Activated CD8-positive, alpha-beta memory T cell treated with anti-CD3 and anti-CD28 coated beads, Interleukin-2, amount 10 ng/mL, durations not matched to agents 7 days and 5 days (primary cell): ENCODE measurements at places on chromosomes 12 and 14.
A peak's percentile ranks its signal among the peaks of the same experiment; 100 is the strongest.

GRCh38 chr12:72296389-72296788 lies 24.2 kb downstream of the TRHDE start:
- DNase-seq, result no peak

DNA sequence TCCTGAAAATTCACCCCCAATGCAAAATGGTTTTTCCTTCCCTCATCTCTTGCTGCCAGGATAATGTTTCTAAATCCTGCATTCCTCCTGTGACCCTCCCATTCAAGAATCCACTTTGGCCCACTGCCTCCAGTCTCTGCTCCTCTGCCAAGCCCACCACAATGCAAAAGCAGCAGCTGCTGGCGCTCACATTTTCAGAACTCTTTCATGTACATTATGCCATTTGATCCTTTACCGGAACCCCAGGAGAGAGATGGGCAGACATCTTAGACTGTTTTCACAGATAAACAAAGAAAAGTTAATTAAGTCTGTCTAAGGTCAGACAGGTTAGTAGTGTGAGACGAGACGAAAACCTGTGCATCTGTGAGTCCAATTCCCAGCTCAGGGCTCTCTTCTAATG lies 12.9 kb downstream of the LRIG3 start:
- DNase-seq, result no peak

- no peak for DNase-seq
Measured at GRCh38 chr14:35284506-35284905, 7.7 kb upstream of the PSMA6 start.

GRCh38 chr12:57049890-57050289 lies at the start of gene MYO1A:
MYO1A (minus strand) TSS chr12:57050129; CDS start chr12:57048323, 1,806 bp downstream.
- DNase-seq, result no peak

- DNase-seq, result no peak
Measured at GRCh38 chr14:65946494-65946893, 534.0 kb downstream of the FUT8 start.

GRCh38 chr14:71301611-71302010 lies 394.4 kb downstream of the PCNX1 start:
- DNase-seq, result no peak

DNA sequence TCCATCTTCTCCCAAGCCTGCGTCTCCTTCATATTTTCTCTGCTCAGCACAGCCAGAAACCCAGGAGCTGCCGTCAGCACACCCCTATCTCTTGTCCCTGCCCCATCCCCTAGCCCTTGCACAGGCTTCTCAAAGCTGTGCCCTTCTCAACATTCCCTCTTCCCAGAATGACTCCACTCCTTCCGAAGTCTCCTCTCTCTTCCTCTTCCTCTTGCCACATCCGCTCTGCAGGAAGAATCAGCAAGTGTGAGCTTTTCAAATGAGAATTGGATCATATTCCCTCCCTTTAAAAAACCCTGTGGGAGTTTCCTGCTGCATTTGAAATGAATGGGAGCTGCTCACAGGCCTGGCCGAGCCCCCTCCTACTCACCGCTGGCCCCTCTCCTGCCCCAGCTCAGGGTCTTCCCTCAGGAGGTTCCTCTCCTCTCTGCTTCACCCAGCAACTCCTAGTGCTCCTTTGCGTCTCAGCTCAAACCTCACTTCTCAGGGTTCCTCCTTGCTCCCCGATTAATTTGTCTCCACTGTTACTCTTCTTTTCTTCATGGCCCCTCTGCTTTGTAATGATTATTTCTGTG lies 528.5 kb upstream of the CCDC196 start:
- no peak for DNase-seq

GRCh38 chr14:32561520-32561919 lies 232.4 kb downstream of the AKAP6 start:
- DNase-seq, result no peak

DNA sequence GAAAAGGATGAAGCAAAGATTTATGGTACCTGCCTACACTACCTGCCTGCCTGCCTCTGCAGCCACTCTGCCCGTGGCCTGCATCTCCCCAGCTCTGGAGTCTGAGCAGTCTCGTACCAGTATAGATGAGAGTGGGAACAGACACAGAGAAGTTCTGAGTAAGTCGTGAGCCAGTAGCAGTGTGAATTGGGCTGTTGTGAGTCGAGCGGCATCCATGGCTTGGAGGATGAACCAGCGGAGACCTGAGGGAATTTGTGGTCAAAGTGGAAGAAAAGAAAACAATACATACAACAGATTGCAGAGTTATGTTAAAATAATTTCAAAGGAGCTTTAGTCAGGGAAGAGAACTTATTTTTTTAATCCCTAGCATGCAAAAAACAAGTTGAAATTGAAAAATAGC lies 25.3 kb downstream of the C2CD5 start:
- DNase-seq, result no peak

- no peak for DNase-seq
Measured at GRCh38 chr12:43696154-43696553, 62.4 kb downstream of the PUS7L start.

DNA sequence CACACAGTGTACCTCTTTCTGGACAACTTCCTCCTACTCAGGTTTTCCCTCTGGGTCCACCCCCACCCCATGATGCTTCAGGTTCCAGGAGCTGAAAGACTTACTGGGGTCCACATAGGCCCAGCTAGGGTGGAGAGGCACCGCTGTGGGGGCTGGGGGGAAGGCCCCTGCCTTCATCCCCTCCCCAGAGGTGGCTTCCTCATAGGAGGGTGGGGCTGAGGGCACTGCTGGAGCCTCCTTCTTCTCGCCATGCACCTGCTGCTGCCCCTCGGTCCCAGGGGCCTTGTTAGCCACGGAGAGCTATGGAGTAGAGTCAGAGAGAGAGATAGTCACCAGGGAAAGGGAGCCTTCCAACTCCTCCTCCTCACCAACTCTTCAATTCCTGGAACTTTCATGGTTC lies 2.7 kb downstream of the FAIM2 start:
- no peak for DNase-seq

- no peak for DNase-seq
Measured at GRCh38 chr12:2151391-2151790, 98.6 kb downstream of the CACNA1C start.

DNA sequence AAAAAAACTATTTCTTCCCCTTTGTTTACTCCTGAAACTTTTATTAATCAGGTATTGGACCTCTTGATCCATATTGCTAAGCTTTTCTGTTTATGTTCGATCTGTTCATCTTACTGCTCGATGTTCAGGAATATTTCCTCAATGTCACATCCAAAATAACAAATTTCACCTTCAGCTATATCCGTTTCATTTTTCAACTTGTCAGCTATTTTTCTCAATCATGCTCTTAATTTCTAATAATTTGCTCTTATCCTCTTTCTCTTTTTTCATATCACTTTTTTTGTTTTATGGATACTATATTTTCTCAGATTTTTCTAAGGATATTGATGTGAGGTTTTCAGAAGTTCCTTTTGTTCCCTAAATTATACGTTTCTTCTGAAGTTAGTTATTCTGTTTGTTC lies 29.8 kb downstream of the SLC38A4 start:
- no peak for DNase-seq

- DNase-seq, result no peak
Measured at GRCh38 chr12:116414891-116415290, 137.4 kb upstream of the MED13L start.

GRCh38 chr14:22776215-22776614 lies 9.7 kb downstream of the OXA1L start:
- no peak for DNase-seq

DNA sequence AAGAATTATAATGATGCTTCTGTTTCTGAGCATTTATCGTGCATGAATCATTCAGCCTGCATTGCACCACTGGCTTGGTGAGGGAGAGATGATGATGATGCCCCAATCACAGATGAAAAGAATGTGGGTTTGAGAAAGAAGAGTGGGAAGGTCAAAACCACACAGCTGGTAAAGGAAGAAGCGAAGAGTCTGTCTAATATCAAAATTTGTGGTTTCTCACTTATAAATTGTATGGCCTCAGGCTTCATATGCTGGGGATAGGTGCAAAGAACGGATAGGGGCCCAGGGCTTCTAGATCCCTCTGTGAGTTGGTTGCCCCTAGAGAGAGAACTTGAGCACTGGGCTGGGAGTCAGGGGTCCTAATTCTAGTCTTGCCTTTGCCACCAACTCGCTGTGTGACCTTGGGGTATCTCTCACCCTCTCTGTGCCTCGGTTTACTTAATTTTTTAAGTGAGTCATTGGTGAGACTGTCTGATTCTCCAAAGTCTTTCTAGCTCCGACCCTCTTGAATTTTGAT lies 2.2 kb downstream of the OASL start:
- peak; percentile 62 for DNase-seq

DNA sequence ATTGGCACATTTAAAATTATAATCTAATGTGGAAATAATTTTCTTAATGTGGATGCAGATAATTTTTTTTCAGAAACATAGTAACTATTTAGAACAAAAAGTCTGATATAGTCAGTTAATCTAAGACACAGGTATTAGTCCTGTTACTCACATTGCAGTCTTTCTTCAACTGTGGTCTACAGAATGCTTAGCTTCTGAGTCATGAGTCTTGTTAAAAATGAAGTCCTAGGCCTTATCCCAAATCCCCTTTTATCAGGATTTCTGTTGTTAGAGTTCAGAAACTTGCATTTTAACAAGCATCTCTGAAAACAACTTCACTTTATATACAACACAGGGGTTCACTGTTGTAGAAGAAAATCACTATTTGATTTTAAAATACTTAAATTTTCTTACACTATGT lies 112.2 kb downstream of the SLC16A7 start:
- DNase-seq, result no peak

DNA sequence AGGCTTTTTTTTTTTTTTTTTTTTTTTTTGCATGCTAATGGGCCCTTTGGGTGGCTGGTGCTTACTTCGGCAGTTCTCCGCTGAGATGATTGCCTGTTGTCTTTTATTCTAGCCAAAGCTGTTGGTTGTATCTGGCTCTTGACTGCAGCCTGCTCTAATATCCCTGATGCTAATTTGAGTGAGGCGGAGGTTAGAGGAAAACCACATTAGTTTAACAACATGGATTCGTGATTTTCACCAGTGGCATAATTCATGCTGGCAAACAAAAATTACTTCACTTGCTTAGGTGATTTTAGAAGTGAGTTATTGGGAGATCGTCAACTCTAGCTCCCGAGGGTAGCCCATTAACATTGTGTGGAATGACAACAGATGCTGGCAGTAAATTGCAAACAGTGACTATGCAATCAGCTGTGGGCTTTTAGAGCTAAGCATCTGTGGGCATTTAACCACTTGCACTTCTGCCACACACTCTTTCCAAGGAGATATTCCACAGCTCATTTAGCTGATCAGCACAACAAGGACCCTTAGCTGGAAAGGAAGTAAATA lies 97.6 kb upstream of the ZDHHC17 start:
- DNase-seq, result no peak

GRCh38 chr12:14999021-14999694 lies 26.3 kb downstream of the PDE6H start:
- no peak for DNase-seq

DNA sequence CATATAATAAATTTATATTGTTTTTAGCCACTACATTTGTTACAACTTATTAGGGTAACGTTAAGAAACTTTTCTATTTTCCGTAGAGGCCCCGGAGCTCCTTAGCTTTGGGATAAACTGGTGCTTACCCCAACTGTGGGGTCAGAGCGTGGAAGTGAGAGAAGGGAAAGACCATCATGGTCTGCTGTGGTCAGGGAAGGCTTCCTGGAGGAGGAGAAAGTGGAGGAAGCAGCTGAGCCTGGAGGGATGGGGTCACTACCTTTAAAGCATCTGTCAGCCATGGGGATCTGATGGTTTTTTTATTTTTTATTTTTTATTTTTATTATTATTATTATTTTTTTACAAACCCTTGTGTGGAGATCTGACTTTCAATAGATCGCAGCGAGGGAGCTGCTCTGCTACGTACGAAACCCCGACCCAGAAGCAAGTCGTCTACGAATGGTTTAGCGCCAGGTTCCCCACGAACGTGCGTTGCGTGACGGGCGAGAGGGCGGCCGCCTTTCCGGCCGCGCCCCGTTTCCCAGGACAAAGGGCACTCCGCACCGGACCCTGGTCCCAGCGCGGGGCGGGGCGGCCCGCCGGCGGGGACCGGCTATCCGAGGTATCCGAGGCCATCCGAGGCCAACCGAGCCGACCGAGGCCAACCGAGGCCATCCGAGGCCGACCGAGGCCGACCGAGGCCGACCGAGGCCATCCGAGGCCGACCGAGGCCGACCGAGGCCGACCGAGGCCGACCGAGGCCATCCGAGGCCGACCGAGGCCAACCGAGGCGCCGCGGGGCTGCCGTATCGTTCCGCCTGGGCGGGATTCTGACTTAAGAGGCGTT lies 1101.2 kb upstream of the TMEM132C start:
- peak; percentile 87 for DNase-seq

DNA sequence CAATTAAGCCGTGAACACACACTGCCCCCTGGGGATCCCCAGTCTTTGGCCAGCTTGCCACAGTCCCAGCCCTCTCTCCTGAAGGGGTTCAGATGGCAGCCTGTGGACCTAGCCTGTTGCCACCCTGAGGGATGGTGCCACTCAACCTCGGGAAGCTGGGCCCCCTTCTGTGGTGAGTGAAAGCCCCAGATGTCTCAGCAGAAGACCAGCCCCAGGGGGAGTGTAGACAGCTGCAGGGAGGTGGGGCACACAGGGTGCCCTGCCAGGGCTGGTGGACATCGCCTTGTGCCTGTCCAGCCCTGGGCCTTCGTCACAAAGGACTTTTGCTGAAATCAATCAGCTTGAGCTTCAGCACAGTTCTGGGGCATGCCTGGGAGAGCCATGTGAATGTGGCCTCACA lies 32.4 kb downstream of the C14orf132 start:
- no peak for DNase-seq

GRCh38 chr12:41269056-41269455 lies 80.9 kb downstream of the PDZRN4 start:
- DNase-seq, result no peak

- no peak for DNase-seq
Measured at GRCh38 chr12:115709540-115710011, 567.9 kb downstream of the MED13L start.

- no peak for DNase-seq
Measured at GRCh38 chr12:4717806-4718205, 2.4 kb upstream of the GALNT8 start.

DNA sequence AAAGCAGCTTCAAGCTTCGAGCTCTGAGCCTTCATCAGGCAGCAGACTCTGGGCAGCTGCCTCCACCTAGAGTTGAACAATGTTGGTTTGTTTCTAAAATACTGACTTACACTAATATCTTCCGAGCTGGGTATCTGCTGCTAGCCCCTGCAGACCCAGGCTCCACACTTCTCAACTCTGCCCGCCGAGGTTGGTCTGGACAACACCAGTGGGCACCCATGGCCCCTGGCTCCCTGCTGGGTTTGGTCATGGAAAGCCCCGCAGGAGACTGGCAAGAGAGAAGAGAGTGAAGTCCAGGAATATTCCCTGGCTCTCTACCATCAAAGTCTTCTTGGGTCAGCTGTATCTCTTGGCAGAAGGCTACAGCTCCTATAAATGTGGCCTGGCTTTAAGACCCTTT lies 214.2 kb upstream of the TMEM132C start:
- DNase-seq, result no peak
